ENCODE measurements at places on chromosomes 16 and 17.

DNA sequence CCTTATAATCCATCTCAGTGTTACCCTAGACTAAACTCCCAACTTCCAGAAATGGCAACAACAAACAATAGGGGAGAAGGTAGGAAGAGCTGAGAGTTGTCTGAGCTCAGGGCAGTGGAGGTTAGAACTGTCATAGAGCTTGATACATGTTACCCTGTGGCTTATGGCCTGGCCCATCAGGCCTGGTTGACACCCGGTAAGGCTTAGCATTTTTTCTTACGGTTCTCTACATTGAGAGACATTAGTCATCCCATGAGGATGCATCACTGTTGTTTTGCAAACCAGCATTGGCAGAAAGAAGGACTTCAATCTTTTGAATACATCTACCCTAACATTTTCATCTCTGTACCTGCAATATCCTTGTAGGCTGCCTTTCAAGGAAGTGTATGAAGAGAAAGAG, 226.6 kb downstream of the PHKB start:
- DNase-seq: no peak

GRCh38 chr17:80938556-80938955, 53.1 kb upstream of the CHMP6 start:
- DNase-seq: peak; percentile 93

DNA sequence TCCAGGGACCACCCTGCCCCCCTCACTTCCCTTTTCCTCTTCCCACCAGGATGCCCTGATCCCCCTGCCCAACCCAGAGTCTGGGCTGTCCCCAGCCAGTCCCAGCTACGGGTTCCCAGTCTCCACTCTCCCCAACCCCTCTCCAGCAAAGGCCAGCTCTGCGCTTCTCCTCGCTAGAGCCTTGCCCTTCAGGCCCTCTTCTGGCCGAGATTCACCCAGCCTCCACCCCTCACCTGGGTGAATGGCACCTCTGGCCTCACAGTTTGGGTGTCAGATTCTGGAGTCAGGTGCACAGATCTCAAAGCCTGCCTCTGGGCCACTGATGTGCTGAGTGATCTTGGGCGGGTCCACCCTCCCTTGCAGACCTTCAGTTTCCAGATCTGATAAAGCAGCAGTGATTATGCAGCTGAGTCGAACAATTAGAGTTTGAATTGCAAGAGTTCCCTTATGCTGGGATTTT, 185.6 kb upstream of the TNRC6C start:
- no peak for DNase-seq

DNA sequence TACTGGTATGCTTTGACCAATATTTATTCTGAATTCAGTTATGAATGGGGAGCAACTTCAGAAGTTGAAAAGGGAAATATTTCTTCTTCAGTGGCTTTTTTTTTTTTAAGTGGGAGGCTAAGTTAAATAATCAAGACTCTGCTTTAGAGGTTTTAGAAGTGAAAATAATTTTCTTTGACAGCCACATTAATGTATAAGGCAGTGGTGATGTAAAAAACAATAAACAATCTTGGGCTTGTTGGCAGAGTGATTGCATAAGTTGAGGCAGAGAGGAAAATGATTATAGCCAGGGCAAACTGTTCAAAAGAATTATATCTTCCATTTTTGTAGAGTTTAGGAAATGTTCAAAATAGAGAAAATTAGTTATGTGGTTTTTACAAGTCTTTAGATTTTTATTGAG, 5.4 kb upstream of the KRT12 start:
- DNase-seq: no peak

DNA sequence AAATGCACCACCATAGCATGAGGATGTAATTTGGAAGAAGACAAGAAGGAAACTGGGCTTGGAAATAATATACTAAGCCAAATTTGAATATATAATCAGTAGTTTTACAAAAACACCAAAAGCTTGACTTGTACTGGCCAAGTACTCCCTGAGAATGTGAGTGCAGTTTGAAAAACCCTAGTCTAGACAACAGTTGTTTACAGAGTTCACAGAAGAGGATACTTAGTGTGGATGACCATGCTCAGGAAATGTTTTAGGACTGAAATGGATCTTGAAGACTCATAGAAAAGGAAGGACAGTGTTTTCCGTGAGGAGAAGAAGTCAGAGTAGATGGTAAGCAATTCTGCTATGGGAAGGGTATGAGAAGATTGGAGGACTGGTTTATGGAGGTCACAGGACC, 1.9 kb upstream of the CDYL2 start:
- no peak for DNase-seq

GRCh38 chr16:84368308-84368996, at the start of gene ATP2C2:
ATP2C2 (plus strand) TSS chr16:84368538; CDS start chr16:84368616, 78 bp downstream.
- no peak for DNase-seq

DNA sequence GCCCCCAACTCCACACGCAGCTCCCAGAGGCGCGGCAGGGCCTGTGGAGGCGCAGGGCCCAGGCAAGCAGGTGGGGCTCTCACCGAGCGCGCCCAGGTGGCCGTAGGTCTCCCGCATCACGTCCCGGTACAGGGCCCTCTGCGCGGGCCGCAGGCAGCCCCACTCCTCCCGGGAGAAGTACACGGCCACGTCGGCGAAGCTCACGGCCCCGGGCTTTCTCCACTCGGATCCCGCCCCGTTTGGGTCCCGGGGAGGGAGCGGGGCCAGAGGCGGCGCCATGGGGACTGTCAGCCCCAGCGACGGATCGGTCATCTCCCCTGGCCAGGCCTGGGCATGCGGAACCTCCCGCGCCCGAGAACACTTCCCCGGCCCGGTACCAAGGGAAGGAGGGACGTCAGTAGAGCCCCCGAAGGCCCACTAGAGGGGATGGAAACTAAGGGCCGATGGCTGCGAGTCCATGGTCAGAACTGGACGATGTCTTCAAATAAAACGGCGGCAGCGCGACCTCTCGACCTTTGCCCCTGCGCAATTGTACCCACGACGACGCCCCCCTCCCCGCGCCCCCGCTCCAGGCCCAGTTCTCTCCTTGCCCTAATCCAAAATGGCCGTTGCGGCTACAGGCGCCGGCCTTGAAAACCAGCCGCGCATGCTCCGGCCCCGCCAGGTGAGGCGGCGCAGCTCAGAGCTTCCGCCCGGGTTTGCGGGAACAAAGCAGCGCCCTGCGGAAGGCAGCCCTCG, at the start of gene ZNF747:
Gene ZNF747, minus strand, starts transcription at position 491 of the 738 bp plus-strand sequence. Its CDS starts 179 bp downstream, at position 312.
- DNase-seq: peak; percentile 74

DNA sequence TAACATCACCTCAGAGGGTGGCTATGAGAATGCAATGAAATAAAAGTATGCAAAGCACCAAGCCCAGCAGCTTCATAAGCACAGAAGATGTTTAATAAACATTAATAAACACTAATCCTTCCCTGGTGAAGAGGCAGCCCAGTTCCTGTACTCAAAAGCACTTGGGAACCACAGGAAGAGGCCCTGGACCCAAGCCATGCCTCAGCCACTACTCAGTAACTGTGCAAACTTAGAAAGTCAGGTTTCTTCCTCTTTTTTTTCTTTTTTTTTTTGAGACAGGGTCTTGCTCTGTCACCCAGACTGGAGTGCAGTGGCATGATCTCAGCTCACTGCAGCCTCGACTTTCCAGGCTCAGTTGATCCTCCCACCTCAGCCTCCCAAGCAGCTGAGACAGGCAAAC, 5.3 kb downstream of the ARHGAP17 start:
- DNase-seq: peak; percentile 38

DNA sequence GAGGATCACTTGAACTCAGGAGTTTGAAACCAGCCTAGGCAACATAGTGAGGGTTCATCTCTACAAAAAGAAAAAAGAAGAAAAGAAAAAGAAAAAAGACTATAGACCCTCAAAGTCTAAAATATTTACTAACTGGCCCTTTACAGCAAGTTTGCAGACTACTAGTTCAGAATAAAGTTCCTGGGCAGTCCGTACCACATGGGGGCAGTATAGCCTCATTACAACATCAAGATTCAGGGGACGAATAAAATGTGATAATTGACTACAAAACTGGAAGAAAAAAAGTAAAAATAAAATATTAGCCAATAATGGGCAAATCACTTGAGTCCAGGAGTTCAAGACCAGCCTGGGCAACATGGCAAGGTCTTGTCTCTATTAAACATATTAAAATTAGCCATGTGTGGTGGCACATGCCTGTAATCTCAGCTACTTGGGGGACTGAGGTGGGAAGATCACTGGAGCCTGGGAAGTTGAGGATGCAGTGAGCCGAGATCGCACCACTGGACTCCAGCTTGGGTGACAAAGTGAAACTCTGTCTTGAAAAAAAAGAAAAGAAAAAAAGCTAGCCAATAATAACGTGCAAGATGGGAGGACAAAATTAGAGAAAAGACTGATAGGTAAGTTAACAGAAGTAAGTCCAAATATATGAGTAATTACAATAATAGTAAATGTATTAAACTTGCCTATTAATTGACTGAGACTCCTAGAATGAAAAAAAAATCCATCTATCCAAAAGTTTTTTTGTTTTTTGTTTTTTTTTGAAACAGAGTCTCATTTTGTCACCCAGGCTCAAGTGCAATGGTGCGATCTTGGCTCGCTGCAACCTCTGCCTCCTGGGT, 129.4 kb upstream of the SEC14L1 start:
- peak; percentile 55 for DNase-seq

DNA sequence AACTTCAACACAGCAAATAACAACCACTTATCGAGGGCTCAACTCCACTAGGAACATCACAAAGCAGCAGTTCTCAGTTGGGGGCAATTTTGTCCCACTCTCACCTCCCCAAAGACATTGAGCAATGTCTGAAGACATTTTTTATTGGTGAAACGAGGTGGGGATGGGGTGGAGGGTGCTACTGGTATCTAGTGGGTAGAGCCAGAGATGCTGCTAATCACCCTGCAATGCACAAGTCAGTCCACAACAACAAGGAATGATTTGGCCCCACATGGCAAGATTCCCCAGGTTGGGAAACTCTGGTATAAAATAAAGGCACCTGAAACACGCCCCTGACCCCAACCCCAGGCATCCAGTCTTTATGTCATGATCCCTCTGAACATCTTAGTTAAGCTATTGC, 33.3 kb downstream of the TLE7 start:
- no peak for DNase-seq

- no peak for DNase-seq
Measured at GRCh38 chr16:53583401-53583800, 80.4 kb upstream of the AKTIP start.

DNA sequence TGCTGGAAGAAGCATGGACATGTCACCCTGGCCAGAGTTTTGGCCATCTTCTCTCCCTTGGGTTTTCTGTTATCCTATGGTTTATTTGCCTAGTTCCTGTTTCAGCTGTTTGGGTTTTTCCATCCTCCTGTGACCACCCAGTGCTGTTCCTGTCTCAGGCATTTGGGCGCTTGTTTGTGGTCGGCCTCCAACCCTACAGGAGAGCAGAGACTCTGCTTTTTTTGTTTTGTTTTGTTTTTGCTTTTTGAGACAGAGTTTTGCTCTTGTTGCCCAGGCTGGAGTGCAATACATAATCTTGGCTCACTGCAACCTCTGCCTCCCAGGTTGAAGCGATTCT, 3.3 kb upstream of the ZC3H7A start:
- peak; percentile 50 for DNase-seq

GRCh38 chr17:76677406-76677805, 33.4 kb downstream of the MXRA7 start:
- DNase-seq: no peak

- no peak for DNase-seq
Measured at GRCh38 chr17:807523-808294, 25.6 kb downstream of the MRM3 start.

- no peak for DNase-seq
Measured at GRCh38 chr17:42329025-42329976, 41.0 kb downstream of the STAT5A start.

- DNase-seq: no peak
Measured at GRCh38 chr16:7990626-7991260, 599.6 kb downstream of the TMEM114 start.

- DNase-seq: no peak
Measured at GRCh38 chr17:70136131-70136530, 33.2 kb upstream of the KCNJ2 start.

DNA sequence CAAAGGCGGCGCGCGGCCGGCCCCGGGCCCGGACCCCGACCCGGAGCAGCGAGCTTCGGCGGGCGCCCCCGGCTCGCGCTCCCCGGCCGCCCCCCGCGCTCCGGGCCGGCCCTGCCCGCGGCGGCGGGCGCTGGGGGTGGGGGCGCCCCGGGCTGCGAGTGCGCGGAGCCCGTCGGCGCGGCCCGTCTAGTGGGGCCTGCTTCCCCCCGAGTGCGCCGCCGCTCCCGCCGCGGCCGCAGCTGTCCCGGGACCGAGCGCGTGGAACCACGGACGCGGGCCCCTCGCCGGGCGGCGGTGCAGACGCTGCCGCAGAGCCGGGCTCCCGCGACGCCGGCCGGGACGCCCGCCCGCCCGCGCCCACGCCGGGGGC, 308 bp downstream of the ADCY9 start:
- no peak for DNase-seq

GRCh38 chr17:68468788-68469187, 11.5 kb upstream of the WIPI1 start:
- no peak for DNase-seq

DNA sequence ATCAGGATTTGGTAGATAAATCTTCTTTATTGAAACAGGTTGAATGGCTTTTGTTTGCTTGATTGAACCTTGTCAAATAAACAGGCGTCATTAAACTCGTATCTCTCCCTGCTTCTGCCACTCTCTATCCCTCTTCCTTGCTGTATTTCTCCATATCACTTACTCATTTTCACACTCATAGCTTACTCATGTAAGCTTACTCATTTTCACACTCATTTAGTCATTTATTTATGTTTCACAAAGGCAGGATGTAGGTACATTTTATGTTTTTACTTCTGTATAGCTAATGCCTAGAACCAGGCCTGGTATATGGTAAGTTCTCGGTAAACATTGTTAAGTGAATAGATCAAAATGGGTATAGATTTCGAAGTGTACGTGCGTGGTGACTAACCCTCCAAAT, 450.0 kb downstream of the PMP22 start:
- DNase-seq: no peak
